ENCODE measurements at places on chromosomes 2 and 18.

GRCh38 chr2:170501421-170502043, 213.6 kb upstream of the SP5 start:
- DNase-seq = no peak

DNA sequence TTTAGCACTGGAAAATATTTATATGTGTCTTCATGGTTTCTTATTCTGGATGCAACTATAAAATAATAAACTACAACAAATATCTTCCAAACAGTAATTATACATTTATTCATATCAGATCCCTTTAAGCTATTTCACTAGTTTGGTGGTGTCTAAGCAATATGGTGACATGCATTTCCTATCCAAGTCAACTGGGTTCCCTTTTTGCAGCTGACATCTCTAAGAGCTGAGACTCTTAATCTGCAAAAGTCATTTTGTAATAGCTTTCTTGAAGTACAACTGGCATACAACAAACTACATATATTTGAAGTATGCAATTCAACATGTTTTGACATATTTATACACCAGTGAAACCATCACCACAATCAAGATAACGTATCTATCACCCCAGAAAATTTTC, 59.9 kb upstream of the SLC1A4 start:
- no peak for DNase-seq

GRCh38 chr2:133063775-133064174, 393.8 kb upstream of the LYPD1 start:
- DNase-seq = no peak

DNA sequence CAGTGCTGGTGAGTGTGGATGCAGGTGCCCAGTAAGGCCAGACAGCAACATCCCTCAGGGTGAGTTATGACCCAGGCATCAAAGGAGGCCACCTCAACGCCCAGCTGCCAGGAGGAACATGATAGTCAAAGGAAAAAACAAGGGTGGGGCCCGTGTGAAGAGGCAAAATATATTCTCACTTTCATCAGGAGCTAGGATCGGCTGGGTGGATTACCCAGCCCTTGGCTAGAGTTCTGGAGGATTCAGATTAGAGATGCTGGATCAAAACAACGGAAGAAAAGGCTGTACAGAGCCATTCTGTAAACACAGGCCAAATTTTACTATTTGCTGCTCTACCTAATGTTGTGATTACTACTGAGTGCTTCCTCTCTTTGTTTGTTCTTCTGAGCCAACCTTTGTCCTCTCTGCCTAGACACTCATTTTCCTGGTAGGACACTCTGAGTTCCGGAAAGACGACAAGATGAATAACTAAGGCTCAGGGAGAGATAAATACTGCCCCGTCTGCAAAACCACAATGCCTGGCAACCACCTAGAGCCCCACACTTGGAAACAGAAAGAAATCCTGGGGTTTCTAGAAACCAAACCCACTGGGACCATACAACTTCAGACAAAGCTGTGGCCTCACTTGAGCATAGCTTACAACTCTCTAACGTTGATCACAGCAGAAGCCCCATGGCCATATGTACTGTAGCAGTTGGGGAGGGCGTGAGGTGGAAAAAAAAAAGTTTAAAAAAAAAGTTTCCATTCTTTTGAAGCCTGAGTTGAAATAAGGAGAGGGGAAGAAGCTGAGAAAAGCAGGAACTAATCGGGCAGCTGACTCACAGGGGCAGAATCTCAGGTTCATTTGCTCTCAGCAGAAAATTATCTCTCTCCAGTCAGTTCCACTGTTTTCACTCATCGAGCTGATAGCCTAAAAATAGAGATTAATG, 17.8 kb upstream of the PMAIP1 start:
- no peak for DNase-seq

DNA sequence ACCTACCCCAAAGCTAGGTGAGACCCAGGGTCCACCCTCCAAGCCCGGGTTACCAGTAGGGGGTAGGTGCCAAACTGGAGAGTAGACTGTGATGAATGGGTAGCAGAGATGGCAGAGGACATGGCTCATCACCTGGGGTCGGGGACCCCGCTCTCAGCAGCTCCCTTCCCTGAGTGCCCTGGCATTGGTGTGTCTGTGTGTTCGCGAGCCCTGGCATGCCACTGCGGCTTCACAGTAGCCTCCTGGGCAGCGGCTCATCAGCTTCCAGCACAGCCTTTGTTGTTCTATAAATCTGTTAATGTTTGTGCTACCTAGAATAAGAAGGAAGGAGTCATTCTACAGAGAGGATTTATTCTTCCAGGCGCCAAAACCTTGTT, 62.6 kb upstream of the ALPP start:
- DNase-seq = no peak

DNA sequence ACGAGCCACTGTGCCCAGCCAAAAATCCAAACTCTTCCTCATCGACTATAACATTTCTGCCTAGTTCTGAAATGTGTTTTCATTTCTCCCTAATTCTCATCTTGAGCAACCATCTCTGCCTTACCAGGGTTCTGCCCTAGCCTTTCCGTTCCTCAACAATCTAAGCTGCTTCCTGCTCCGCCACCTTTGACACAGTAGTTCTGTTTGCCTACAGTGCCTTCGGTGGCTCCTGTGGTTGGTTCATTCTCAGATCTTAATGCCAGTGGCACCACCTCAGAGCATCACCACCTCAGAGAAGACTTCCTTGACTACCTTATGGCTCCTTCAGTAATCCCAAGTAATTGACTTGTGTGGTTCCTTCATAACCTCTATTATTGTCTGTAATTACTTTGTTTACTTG, 3.8 kb downstream of the SOCS6 start:
- no peak for DNase-seq

DNA sequence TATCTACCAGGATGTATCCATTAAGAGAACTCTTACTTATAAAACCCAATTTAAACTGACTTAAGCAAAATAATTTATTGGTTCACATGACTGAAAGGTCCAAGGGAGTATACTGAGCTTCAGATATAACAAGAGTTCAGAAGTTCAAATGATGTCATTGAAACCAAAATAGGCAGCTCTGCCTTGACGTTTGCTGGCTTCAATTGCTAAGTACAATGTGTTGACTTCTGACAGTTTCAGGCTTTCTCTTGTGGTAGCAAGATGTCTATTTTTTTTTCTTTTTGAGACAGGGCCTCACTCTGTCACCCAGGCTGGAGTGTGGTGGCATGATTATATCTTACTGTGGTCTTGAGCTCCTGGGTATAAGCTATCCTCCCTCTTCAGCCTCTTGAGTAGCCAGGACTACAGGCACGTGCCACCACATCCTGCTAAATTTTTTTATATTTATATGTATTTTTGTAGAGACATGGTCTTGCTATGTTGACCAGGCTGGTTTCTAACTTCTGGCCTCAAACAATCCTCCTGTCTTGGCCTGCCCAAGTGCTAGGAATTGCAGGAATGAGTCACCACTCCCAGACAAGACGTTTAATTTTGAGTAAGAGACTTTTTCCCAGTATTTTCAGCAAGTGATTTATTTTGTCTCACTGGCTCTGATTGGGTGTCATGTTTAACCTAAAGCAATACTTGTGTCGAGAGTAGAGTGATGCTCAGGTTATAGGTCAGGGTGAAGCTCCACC, 184.8 kb downstream of the NR4A2 start:
- DNase-seq = no peak

DNA sequence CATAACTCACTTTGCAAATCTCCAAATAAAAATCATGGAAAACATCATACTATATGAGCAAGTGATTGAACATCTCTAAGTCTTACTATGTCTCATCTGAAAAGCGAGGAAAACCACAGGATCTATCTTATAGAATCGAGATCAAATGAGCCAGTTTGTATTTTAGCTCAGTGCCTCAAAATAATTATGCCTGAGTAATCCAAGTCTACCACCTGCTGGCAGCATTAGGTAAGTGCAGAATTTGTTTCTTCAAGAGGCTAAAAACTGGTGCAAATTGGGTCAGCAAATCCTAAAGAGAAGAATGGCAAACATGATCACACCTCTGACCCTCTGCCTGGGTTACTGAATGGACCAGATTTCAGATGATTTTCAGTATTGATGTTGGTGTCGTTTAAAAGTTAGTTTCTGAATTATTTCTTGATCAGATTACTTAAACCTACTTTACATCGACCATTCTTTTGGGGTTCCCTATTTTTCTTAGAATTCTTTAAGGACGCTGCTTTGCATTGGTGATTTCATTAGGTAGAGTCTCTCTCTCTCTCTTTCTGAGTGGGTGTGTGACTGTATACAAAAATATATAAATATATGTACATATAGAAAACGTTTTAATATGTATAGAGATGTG, 12.7 kb upstream of the FHOD3 start:
- DNase-seq = no peak

DNA sequence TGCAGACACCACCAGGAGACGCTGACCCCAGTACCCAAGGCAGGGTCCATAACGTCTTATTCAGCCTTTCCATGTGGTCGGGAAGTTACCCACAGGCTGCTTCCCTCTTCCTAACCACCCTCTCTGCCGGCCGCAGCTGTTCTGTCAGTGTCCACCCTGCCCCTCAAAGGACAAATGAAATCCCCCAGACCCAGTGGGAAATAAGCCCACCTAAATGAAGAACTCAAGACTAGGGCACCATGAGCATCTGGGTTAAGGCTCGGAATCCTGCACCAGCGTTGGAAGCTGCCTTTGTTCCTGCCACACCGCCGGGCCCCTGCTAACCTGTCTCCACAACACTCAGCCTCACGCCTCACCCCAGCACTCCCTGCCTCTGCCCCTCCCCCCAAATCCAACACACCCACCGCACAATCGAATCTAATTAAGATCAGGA, 21.7 kb downstream of the BCL11A start:
- DNase-seq = no peak

DNA sequence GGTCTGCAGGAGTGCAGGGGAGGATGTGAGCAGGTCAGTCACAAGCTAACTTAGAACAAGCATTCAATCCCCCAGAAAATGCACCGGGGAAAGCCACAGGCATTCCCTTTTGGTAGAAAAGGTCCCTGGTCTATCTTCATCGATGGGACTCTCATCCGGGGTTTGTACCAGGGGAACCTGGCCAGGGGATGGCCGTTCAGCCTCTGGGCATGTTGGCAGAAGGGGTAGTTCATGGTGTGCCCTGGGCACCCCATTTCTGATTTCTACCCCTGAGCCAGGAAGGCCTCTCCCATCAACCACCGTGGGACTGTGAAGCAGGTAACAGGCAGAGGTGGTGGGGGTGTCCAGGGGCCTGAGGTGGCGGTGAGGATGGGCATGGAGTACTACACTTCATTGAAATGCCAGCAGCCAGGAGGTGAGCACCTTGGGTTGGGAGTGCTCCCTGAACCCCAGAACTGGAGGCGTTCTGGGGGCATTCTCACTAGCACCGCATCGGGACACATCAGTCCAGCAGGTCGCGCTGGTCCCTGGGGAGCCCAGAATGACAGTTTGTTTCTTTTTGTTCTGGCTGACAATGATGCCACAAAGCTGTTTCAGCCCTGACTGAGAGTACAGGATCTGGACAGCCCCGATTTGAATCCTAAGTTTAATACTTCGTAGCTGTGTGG, 172.3 kb downstream of the SMAD7 start:
- DNase-seq = no peak

GRCh38 chr2:20178249-20178607, 46.7 kb downstream of the SDC1 start:
- DNase-seq = no peak

- DNase-seq = no peak
Observed at GRCh38 chr18:55163550-55163949, 204.3 kb upstream of the CCDC68 start.

GRCh38 chr2:185643434-185643833, 95.2 kb upstream of the FSIP2 start:
- no peak for DNase-seq

DNA sequence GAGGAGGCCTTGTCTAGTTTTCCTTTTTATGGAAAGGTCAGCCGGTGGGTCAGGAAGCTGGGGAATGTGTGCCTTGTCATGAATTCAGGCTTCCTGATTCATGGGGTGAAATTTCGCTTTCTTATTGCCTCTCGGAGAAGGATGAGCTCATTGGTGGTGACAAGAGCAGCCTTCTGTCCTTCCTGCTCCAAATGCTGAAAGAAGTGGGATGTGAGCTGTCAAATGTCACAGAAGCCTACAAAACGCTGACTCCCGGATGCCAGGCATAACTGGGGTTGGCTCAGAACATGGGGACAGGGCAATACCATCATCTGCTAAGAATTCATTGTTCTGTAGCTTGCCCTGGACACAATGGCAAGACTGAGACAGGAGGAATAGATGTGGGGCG, 55.8 kb upstream of the FAM136A start:
- no peak for DNase-seq

GRCh38 chr2:171521361-171522051, 768 bp upstream of the CYBRD1 start:
- DNase-seq = no peak

GRCh38 chr2:74454654-74455511, at the start of gene INO80B:
Gene INO80B (plus strand): TSS chr2:74455087. CDS start chr2:74455117, 30 bp downstream.
- DNase-seq = peak; percentile 96

DNA sequence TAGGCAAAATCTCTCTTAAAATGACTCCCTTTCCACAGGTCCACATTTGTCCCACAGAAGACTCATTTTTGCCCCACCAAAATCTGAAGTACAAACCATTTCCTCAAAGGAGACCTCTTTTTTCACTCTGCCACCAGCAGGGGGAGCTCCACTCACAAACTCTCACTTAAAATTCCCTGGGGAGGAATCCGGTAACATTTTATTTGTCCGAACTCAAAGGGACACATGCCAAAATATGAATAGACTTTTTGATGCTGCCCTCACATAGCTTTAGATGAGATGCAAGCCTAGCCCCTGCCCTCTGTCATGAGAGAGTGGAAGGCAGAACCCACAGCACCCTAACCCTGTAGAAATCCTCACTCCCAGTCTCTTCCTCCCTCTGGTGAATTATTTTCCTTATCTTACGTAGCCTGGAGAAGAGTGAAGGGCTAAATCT, 57.1 kb downstream of the RMDN2 start:
- peak; percentile 49 for DNase-seq

DNA sequence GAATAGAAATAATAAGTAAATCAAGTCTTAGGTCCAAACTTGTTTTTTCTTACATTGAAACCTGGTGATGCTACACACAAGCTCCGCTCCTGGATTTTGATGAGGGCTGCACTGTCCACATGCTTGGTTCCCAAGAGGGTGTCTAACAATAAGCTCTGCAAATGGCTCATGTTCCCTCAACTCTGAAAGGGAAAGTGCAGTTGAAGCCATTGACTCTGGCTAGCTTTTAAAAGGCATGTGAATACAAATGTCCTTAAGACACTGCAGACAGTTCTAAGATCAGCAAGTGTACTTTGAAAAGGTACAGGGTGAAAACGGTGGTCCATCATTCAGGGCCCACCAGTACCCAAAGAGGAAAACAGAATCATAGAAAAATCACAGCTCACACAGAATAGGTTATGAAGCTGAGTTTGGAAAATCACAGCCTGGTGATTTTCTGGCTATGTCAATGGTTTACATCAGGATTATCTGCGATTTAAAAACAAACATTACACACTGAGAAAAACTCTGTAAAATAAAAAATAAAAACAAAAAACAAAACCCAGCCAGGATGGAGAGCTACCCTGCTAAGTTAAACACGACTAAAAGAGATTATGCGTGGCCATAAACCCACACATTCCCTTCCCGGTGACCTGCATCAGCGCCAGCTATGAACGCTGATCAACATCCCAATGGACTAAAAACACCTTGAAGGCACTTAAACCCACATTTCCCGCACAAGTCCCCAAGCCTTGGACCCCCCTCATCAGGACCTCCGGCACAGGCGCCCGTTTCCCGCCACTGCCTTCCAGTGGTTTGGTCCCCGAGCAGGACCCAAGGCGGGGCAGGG, 554 bp downstream of the PFN4 start:
- no peak for DNase-seq

- DNase-seq = no peak
Observed at GRCh38 chr2:150610670-150611279, 123.3 kb upstream of the RND3 start.

Data from activated naive CD8-positive, alpha-beta T cell treated with anti-CD3 and anti-CD28 coated beads, Interleukin-2, amount 10 ng/mL, durations not matched to agents 7 days and 5 days (primary cell).